Effector CD4-positive, alpha-beta T cell (primary cell): ENCODE measurements at places on chromosomes 11 and 22.

GRCh38 chr11:124745270-124745834 lies 5.6 kb downstream of the NRGN start:
- DNase-seq = no peak

DNA sequence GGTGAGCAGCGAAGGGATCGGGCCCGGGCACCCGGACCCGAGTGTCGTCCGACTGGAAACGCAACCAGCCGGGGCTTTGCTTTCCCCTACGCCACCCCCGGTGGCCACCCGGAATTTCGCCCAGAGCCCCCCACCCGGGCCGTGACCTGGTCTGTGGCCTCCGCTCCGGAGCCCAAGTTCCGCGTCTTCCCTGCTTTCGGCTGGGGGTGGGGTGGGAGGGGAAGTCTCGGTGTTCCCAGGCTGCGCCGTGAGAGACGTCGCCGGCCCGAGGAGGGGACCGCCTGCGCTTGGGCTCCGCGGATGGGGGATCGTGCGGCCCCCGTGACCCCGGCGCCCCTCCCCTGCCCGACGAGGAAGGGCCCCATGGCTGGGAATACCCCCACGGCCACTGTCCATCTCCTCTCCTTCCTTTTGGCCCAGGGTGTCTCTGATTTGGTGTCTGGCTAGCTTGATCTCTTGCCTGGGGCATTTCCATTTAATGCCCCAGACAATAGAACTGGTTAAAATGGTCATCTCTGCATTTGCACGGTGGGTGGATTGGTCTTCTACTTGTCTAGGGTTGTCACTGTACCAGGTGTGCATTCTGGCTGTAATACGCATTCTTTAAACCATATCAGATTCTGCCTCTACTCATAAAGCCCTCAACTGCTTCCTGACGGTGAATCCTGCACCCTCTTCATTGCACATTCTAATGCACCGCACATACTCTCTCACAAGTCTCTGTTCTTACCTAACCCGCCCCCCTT lies 789 bp downstream of the SIK2 start:
- no peak for DNase-seq

DNA sequence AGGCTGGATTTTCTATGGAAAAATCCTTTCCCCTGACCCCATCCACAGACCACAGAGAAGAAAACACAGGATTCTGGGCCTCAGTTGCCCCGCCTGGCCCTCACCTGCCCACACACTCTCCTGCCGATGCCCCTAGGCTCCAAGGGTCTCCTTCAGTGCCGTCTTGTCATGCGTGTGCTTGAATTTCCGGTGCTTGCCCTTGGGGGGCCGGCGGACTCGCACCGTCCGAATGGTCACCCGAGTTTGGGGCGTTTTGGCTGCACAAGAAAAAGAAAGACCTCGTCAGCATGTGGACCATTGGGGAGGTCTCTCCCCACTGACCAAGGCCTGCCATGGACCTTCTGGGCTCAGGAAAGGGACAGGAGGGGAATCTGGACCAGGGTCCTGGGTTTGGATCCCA lies 19.2 kb downstream of the PDGFB start:
- no peak for DNase-seq

DNA sequence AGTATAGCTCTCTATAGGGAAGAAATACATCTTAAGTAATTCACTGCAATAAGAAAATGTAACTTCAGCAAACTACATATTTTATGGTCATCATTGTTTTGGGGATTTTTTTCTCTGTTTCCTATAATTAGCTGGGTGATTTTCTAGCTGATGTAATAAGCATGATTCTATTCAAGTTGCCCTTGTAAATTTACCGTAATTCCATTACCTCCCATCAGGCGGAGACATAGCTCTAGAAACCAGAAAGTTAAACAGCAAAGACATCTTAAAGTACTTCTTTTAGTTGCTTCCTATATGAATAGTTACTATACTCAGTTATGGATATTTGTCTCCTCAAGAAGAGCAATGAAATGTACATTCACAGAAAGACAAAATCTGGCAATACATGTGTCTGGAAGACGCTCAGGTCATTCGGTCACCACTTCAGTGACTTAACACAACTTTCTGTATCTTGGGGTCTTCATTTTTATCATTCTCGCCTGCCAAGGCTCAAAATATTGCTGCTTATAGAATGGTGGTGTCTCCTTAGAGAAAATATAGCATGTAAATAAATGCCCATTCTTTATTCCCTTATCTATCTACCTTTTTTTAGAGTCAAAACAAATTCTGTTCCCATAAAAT lies 239.9 kb upstream of the ZC3H12C start:
- DNase-seq = no peak

GRCh38 chr11:43403357-43404231 lies 44.9 kb downstream of the TTC17 start:
- DNase-seq = no peak

GRCh38 chr11:117603932-117604331 lies 193.1 kb downstream of the DSCAML1 start:
- DNase-seq = no peak

- DNase-seq = no peak
These were observed 1.1 kb upstream of the TTLL1 start for GRCh38 chr22:43090130-43090789.

GRCh38 chr11:17458268-17458667 lies 18.4 kb downstream of the ABCC8 start:
- no peak for DNase-seq

DNA sequence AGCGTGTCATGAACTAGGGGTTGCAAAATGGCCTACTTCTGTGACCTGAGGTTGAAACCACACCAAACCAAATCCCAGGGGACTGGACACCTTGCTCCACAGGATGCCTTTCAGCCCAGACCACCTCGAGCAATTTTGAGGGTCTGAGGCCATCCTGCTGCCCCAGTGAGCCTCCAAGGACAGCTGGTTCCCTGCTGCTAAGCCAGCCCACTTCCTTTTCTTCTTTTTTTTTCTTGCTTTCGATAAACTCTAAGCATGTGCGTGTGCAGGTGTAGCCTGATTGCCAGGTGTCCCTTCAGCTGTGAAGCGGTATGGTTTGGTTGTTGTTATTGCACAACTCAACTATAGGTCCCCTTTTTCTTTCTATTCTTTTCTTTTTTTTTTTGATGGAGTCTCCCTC lies 2.7 kb downstream of the CRYBB1 start:
- DNase-seq = no peak

DNA sequence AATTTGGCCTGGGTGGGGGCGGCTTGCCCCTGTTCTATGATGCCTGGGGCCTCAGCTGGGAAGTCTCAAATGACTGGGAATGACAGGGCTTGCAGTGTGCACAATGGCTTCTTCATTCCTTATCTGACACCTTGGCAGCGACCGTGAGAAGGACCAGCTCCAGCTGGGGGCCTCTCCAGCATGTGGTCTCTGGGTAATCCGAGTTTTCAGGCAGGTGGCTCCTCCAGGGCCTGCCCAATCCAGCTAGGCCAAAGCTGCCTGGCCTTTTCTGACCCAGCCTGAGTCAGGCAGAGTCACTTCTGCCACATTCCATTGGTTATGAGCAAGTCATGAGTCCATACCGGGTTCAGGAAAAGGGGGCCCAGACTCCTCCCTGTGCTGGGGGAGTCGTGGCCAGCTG lies 646.0 kb downstream of the OPCML start:
- no peak for DNase-seq

DNA sequence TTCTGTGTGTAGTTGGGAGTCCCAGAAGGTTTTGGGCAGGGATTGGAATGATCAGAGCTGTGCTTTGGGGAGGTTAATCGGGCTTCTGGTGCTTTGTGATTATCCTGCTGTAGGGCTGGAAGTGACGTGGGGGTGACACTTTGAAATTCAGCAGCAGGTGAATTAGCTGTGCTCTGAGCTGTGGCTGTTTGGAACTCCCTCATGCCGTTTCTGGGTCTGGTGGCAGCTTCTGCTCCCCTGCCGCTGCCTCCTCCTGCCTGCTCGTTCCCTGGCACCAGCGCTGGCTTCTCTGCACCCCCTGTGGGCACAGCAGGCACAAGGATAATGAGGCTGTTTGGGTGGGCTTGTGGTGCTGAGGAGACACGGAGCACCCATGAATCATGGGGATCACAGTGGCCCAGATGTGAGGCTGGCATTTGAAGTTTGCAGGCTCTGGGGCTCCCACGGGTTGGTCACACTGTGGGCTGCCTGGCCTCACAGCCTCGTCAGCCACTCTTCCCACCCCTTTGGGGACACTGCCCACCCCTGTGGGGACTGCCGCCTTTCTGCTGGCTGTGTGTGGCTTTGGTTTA lies 49.7 kb downstream of the TBC1D22A start:
- DNase-seq = no peak

DNA sequence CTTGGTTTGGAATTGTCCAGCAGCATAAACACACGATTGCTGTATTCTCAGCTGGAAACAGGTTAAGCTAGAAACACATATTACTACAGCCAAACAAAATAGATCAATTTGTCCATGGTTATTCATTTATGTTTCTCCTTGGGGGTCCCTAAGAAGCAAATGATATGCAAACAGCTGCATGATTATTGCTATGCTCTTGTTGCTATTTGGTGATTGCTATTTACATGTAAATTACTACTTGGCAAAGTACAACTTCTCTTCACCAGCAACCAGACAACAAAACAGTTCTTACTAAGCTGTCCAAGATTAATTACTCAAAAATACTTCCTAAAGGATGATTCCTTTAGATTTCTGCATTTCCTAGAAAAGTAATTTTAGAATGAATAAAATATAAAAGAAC lies 567.9 kb upstream of the ARHGAP42 start:
- DNase-seq = no peak

GRCh38 chr11:35812828-35813227 lies 131.0 kb upstream of the LDLRAD3 start:
- DNase-seq = no peak

DNA sequence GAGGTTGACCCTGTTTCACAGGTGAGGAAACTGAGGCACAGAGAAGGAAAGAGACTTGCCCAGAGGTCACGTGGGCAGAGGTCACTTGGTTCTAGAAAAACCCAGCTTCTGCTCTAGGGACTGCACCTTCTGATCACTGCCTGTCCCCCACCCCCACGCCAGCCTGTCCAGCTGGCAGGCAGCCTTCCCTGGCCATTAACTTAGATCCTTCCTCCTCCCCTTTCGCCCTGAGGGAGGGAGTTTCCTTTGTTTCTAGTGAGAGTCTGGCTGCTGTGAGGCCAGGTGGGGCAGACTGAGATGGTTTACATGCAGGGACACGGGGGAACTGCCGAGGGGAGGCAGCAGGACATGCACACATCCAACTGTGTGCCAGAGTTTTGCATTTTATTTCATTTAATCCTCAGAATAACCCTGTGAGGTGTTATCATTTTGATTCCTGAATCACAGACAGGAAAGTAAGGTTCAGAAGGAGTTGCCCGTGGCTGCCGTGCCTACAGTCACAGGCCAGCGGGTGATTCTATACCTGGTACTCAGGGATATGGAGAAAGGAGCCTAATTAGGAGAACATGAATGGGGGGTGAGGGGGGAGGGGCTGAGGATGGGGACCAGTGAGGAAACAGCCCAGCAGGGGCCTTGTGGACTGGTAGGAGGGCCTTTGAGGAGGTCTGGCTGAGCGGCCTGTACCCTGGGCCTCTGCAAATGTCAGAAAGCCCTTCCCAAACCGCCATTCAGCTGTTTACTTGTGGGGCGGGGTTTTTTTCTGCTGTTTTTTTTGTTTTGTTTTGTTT lies 3.4 kb downstream of the FAM83F start:
- DNase-seq = no peak

GRCh38 chr11:72238492-72239312 lies 5.3 kb downstream of the PHOX2A start:
- DNase-seq = no peak

GRCh38 chr11:43819926-43820325 lies 60.7 kb upstream of the ALKBH3 start:
- DNase-seq = no peak

- no peak for DNase-seq
These were observed 16.9 kb downstream of the SERPINH1 start for GRCh38 chr11:75578977-75579376.

DNA sequence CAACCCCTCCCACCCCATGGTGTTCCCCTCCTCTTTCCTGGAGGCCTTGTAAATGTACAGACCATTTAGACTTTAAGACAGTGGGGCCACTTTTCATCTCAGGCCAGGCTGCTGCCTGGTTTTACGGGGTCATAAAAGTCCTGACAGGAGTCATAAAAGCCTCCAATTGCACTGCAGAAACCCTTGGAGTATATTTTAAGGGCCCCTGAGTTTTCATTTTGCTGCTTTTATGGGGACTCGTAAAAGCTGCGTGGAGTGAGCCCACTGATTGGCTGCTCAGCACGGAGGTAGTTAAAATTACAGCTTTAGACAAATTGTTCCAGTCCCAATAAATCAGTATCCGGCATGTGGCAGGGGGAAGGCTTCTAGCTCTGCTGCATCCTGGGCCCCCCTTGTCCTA lies 627.6 kb downstream of the NTM start:
- DNase-seq = no peak

DNA sequence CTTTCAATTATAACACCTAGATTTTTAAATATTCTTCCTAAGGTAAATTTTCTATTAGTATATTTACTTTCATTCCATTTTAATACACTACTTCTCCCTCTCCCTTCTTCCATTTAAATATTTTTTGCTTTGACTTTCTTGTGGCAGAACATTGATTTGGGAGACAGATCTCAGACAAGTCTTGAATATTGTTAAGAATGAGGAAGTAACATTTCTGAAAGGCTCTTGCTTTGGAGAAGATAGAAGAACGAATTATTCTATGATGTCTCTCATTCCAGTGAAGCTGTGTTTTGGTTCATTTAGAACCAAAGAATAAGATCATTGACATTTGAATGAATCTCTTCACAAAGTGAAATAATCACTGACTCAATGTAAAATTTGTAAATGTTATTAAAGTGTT lies 2.4 kb downstream of the IPO7 start:
- DNase-seq = no peak

GRCh38 chr11:106012744-106013143 lies 9.3 kb downstream of the MSANTD4 start:
- DNase-seq = no peak

DNA sequence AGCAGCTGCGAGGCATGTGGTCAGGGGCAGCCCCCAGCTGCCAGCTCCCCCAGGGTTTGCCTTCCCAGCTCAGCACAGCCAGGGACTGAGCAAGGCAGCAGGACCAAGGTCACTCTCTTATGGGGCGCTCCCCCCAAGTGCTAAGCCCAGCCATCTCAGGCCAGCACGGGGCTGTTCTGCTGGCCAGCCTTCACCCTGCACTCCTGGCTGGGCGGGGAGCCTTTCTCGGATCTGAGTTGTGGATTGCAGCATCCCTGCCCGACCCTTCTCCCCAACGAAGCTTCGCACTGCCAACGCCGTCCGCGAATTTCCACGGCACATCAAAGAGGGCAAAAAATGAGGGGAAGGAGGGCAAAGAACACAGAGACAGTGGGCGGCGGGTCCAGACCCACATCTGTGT lies 42.5 kb upstream of the GAL start:
- no peak for DNase-seq

DNA sequence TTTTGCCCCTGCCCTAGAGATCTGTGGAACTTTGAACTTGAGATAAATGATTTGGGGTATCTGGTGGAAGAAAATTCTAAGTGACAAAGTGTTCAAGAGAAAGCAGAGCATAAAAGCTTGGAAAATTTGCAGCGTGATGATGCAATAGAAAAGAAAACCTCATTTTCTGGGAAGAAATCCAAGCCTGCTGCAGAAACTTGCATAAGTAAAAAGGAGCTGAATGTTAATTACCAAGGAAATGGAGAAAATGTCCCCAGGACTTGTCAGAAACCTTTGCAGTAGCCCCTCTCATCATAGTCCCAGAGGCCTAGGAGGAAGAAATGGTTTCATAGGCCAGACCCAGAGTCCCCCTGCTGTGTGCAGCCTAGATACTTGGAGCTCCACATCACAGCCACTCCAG lies 686.9 kb downstream of the FAM181B start:
- DNase-seq = no peak
